ENCODE measurements at places on chromosomes 2 and 18.

GRCh38 chr18:34783501-34783900 is 73.4 kb downstream of the DTNA start:
- no peak for DNase-seq

DNA sequence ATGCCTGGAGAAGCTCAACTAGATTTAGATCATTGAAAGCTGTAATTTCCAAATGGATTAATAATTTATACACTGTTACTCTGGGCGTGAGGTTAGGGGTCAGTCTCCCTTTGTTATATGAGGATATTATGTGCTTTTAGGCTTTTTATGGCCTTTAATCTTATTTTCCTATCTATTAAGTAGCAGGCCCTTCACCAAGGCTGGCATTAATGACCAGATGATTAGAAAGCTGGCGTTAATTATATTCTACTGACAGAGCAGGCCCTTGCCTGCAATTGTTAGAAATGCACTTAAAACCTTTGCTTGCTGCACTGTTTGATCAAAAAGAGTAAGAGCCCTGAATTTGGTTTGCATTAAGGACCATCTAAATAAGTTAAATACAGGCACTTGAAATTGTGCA is 75.3 kb downstream of the EPAS1 start:
- DNase-seq = no peak

DNA sequence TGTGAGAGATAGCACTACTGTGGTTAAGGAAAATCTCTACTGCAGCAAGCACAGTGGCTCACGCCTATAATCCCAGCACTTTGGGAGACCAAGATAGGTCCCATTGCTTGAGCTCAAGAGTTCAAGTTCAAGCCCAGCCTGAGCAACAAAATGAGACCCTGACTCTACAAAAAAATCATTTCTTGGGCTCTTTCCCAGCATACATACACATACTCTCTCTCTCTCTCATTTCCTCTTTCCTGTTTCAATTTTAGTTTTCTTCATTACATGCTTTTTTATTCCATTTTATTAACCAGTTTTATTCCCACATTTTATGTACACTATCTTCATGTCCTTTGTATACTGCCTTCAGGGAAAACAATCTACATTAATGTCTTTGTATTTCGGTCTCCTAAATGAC is 14.6 kb downstream of the WDR33 start:
- DNase-seq = no peak

DNA sequence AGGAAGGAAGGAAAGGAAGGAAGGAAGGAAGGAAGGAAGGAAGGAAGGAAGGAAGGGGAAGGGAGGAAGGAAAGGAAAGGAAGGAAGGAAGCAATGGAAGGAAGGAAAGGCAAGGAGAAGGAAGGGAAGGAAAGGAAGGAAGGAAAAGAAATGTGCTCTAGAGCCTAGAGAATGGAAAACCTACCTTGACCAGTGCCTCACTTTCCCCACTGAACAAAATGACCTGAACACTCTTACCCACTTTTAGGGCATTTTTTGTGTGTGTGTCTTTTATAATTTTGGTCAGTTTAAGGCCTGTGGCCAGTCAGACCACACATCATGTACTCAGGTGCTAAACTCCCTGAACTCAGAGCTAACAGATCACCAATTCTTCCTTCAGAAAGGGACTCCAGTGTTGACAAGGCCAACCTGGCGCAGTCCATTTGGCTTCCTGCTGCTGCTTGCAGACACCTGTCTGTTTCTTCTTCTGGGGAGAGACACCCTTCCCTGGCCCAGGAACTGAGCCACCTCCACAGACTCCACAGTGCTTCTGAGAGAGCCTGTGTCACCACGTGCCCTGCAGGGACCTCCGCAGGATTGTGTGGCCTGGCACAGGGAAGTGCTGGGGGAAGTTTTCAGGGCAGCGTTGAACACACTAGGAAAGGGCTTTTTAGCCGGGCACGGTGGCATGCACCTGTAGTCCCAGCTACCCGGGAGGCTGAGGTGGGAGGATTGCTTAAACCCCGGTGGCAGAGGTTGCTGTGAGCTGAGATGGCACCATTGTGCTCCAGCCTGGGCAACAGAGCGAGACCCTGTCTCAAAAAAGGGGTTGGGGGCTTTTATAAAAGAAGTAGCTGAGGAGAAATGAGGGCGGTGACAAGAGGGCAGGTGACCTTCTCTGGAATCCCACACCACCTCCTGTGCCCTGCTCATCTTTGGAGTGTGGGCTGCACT is 57.2 kb downstream of the DDX1 start:
- DNase-seq = no peak

- no peak for DNase-seq
Observed at GRCh38 chr2:140504601-140505000, 1626.2 kb downstream of the LRP1B start.
